ENCODE measurements at places on chromosomes 12 and 14.

- no peak for DNase-seq
These were observed 32.1 kb downstream of the PPFIBP1 start for GRCh38 chr12:27555925-27556778.

DNA sequence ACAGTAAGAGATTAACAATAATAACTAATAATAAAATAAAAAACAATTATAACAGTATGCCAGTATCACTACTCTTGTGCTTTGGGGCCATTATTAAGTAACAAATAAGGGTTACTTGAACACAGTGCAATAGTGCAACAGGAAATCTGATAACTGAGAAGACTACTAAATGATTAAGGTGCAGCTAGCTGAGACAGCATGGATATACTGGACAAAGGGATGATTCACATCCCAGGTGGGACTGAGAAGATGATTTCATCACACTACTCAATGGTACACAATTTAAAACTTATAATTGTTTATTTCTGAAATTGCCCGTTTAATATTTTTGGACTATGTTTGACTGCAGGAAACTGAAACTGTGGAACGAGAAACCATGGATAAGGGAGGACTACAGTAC lies 168.6 kb upstream of the ABCD2 start:
- DNase-seq, result no peak

GRCh38 chr14:80059041-80059440 lies 152.3 kb downstream of the DIO2 start:
- no peak for DNase-seq

DNA sequence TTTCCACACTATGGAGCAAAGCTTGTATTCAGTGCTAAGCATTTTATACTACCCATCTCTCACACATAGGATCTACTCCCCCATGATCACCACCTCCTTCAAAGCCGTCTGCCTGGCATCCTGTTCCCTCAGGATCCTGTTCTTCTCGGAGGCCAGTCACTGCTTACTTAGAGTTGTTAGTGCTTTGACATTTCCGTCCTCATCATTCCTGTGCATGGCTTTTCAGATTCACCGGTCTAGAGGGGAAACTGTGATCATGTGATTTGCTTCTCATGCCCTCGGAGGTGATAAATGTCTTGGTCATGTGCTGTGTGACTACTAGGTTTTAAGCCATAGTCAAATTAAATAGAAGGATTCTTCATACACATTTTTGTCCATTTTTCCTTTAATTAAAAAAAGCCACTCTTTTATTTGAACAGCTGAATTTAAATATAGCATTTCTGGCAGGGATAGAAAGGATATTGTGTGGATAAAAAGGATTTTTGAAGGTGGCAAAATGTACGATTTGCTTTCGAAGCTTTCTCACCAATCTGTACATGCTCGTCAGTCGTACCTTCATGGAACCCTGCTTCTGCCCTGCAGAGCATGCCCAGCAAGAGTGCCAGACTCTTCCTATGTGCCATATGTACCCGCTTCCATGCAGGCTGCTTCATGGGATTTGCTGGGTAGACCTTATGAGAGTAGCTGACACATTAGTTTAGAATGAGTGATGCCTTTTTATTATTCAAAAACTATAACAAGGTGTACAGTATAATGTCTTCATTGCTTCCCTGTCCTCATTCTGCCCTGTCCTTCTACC lies 53.3 kb downstream of the BMAL2 start:
- DNase-seq, result no peak

GRCh38 chr12:94133964-94134795 lies 14.2 kb upstream of the PLXNC1 start:
- DNase-seq, result no peak

GRCh38 chr12:102543494-102544485 lies 63.4 kb upstream of the IGF1 start:
- no peak for DNase-seq

All from forelimb muscle (tissue), 1 donor.